ENCODE measurements at places on chromosomes 1 and 21. TPM values are rescaled to one million over a fixed set of nuclear protein-coding genes. Genes with fewer than 3 reads are reported as not detected.

The ACTL8 gene
- total RNA-seq = 0.13 TPM

The LCE3E gene
- total RNA-seq = not detected

The UBR4 gene
- 97.7 TPM for total RNA-seq

The ATP6V1G3 gene
- total RNA-seq = not detected

The DNAJC28 gene
- 2.8 TPM for total RNA-seq

The ASCL5 gene
- not detected for total RNA-seq

The ALX3 gene
- total RNA-seq = not detected

The SH2D2A gene
- total RNA-seq = 3.1 TPM

The PPIAL4G gene
- total RNA-seq = not detected

The PGBD5 gene
- total RNA-seq = 14.8 TPM

The RXFP4 gene
- total RNA-seq = 4.6 TPM

The CELA3A gene
- 25.0 TPM for total RNA-seq

GRCh38 chr1:27979151-27979858, 19.5 kb downstream of the XKR8 start:
- no peak for DNase-seq

GRCh38 chr1:172824209-172824608, 165.3 kb downstream of the FASLG start:
- no peak for DNase-seq

DNA sequence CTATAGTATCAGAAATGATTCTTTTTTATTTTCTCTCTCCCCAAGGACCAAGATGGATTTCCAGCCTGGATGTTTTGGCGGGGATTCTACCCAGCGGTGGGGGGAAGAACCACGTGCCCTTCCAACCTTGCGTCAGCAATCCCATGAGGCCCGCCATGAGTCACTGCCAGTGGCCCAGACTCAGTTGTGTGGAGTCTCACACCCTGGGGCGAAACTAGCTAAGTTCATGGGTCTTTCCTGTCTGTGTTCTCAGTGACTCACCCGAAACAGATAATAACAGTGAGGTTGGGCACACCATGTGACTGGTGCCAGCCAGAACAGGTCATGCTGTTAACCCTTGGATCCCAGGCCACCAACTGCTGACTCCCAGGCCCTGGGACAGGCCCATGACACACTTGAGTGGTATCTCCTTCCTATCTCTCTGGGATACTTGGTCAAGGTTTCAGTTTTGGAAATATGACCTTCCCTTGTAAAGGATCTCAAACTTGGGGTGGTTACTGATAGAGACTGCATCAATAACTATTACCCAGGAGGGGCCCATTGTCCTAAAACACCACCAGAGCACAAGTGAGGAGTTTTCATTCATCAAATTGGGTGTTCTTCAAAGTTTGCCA, 98.0 kb upstream of the DUSP10 start:
- DNase-seq = peak; percentile 27

GRCh38 chr1:3863231-3863935, 6.1 kb downstream of the DFFB start:
- DNase-seq = no peak

- DNase-seq = no peak
These were observed 304.4 kb downstream of the NFIA start for GRCh38 chr1:61386770-61387169.

- DNase-seq = no peak
These were observed 34.8 kb downstream of the WDR4 start for GRCh38 chr21:42844411-42845113.

GRCh38 chr1:19222979-19223824, 13.1 kb upstream of the UBR4 start:
- no peak for DNase-seq

- DNase-seq = peak; percentile 86
These were observed 86.4 kb downstream of the FAF1 start for GRCh38 chr1:50873458-50874187.

DNA sequence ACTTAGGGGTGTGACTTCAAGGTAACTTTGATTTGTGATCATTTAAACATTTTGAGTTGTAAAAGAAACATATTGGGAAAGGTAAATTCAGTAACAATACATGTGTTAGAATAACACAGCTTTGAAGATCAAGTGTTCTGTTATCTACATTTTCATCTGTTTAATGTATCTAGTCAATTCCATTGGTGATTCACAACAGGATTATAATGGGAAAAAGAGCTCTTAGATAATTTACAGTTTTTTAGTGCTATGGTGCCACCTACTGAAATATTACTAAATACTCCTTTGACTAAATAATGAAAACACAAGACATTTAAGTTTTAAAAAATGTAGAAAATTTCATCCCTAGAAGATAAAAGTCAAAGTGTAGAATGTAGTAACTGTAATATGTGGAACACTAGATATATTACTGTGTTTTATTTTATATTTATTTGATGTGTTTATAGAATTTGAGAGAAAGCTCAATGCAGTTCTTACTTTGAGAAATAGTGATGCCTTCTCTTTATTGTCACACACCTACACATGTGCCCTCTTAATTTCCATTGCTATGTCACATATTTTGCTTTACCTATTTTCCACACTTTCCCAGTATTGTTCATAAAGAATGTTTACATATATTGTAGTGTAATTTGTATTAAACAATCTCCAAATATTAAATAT, 47.4 kb downstream of the PTPRC start:
- DNase-seq = no peak

GRCh38 chr1:50373532-50373931, 49.7 kb downstream of the DMRTA2 start:
- DNase-seq = no peak

DNA sequence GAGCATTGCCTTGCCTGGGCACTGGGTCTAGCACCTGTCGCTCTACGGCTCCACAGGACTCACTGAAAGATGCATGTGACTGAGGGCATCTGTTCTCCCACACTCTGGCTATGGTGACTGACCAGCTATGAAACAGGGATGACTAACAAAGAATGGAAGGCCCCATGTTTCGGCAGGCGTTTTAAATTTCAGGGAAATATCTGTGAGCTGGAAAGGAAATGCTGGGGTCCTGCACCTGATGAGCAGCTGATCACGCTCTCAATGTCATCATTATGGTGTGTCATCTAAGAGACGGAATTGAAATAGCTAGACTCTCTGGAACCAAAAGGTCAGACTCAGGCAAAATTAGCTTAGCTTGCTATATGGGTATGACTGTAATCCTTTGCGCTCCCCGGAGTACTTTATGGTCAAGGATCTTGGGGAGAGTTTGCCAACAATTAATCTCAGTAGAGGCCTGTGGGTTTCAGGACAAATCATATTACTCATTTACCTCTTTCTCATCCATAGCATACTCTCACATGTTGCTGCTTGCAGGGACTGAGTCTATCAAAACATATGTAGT, 24.5 kb upstream of the PALMD start:
- DNase-seq = no peak

GRCh38 chr21:36193200-36193599, 36.6 kb downstream of the DOP1B start:
- no peak for DNase-seq

GRCh38 chr1:25245809-25246599, 1.2 kb downstream of the RSRP1 start:
- DNase-seq = peak; percentile 36

DNA sequence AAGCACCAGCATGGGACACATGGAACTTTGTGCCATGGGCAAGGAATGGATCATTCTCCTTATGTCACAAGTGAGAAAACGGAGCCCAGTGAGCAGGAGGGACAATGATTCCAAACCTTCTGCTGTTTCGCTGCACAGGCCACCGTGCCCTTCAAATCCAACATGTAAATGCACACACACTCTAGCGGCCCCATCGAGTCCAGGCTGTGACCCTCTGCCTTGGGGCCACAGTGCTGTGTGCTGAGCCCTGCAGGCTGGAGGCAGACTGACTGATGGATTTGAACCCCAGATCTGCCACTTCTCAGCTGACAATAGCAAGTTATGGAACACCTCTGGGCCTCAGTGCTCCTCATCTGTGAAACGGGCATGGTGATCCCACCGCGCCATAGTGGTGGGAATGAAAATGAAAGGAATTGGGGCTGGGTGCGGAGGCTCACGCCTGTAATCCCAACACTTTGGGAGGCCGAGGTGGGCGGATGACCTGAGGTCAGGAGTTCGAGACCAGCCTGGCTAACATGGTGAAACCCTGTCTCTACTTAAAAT, 63.6 kb downstream of the ALPL start:
- DNase-seq = no peak

GRCh38 chr1:29633771-29634170, 397.4 kb downstream of the PTPRU start:
- DNase-seq = no peak

GRCh38 chr1:110634455-110635311, 28.5 kb upstream of the KCNA2 start:
- peak; percentile 51 for DNase-seq

DNA sequence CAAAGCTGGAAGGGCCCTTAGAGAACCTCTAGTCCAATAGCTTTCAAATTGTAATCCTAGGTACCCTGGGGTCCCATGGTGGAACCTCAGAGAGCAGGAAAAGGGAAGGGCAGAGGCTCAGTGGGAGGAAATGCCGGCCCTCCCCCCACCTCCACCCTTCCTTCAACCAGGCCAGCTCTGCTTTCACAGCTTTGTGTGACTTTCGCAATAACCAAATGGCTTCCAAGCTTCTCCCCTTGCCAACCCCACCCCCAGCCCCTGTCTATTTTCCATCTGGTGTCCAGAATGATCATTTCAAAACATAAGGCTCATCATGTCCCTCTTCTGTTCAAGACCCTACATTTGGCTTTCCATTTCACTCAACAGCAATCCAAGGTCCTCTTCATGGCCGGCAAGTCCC, 74.4 kb downstream of the CD58 start:
- DNase-seq = no peak

DNA sequence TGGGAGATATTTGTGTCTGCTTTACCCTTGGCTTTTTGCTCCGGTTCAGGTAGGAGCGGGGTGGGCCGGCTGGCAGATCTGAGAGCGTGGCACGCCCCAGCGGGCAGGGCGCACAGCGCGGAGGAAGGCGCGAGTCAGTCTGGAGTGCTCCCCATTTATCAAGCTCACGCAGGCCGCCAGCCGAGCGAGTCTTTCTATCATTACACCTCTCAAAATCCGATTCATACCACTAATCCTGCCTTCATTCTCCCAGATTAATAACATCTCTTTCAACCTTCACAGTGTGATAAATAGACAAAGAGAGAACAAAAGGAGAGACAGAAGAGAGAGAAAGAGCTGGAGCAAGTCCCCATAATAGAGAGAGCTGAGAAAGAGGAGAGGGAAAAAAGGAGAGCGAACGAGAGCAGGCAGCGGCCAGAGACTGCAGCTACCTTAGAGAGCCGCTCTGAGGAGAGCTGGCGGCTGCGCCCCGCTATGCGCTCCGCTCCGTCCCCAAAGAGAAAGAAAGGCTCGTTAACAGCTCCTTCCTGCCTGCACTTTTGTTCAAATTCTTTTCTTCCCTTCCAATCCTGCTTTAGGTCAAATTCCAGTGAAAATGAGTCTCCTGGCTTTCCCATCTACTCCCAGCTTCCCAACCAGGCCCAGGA, 48.0 kb downstream of the DMAP1 start:
- DNase-seq = no peak

GRCh38 chr1:66217561-66217960, 316.4 kb upstream of the SGIP1 start:
- DNase-seq = no peak

DNA sequence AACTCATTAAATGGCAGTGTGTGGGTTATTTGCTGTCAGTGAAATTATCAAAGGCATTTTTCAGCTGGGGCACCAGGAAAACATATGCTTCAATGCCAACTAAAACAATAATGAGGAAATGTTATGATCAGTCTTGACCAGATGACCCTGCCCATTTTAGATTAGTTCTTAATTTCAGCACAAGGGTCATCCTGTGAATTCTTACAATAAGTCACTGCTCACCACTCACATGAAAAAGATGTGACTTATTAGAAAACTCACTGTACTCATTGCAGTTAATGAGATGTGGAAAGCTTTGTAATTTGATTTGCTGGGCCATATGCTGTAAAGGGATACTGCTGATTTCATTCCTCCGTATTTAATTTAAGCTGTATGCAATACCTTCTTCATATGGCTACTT, 178.5 kb upstream of the LMO4 start:
- no peak for DNase-seq

DNA sequence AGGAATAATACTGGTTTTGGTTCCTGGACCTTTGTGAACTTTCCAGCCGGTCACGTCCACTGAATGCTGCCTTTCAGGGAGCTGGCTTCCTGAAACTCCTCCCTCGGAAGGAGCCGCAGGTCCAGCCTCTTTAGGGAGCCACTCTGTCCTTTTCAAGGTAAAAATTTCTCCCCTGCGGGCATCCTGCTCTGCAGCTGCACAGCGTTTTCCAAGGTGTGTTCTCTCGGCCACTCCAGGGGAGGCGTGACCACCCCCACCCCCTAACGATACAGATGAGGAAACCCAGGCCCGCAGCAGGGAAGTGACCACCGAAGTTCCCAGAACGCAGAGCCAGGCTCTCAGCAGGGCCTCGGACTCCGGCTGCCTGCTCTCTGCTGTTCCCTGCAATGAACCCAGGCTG, 21.5 kb downstream of the PADI2 start:
- peak; percentile 46 for DNase-seq

- DNase-seq = no peak
These were observed 973.1 kb upstream of the ADGRL2 start for GRCh38 chr1:80827666-80828065.

GRCh38 chr21:18725653-18726052, 322.1 kb upstream of the TMPRSS15 start:
- no peak for DNase-seq

DNA sequence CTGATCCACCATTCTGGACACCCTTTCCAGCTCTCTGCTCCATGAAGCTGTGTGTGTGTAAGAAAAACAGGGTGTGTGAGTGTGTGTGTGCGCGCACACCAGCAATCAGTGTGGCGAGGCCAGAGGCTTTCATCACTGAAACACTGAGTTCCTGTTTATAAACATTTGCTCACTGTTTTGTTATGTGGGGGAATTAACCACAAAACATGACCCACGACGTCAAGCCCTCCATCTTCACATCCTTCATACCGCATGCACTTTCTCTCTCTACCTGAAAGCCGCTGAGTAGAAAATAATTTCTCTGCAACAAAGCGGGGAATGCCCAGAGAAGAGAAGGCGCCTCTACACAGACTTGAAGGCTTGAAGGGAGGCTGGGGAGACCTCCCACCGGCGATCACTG, 148.9 kb upstream of the IRF2BP2 start:
- DNase-seq = no peak

GRCh38 chr1:207933205-207933800, 22.4 kb upstream of the CD34 start:
- DNase-seq = no peak

DNA sequence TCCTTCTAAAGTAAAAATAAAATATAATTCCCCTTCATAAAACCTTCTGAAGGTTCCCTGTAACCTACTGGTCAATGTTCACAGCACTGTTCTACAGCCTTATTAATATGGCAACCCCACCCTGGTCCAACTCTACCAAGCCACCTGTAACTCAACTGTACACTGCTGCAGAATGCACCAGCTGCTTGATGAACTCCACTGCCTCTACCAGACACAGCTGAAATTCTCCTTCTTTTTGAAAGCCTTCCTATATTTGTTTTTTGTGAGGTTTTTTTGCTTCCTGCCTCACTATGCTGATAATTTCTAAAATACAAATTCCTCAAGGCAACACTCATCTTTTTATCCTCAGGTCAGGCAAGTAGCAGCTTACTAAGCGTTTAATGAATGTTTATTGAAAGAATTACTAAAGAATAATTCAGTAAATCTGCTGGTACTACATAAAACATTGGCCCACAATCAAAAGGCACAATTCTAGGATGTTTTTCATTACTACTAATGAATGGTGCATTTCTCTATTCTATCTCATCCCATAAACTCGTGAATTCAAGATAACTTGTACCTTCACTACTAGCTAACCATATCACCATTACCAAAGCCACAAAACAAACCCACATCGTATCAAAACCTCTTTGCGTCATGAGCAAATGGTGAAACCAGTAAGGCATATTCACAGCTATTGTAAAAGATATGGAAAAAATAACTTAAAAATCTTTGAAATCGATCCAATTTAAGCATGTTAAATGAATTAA, 2.4 kb downstream of the SSX2IP start:
- DNase-seq = no peak

Measured in colonic mucosa (tissue), 4 donors.